ENCODE measurements at places on chromosomes 16 and 17. TPM values are rescaled to one million over a fixed set of nuclear protein-coding genes. Genes with fewer than 3 reads are reported as not detected.
A peak's percentile ranks its signal among the peaks of the same experiment; 100 is the strongest.

DNA sequence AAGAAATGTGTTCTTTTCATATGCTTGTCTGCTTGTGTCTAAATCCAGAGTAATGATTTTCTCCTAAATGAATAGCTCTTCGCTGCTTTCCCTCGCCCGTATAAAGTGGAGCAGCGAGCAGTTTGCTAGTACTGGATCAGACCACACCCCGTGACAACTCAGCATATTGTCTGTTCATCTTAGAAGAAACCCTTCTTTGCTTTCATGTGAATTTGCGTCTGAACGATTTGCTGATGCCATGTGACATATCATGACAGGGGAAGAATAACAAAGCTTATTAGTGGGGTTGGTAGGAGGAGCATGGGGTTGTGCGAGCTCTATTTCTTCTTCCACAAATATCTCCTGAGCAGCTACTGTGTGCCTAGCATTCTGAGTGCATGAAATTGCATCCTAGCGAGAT is 44.1 kb upstream of the CACNG4 start:
- peaks cover 18% of the 10 kb centered on the region for H3K27me3 ChIP-seq
- H3K36me3 ChIP-seq = no peaks in the 10 kb centered on the region
- H3K27ac ChIP-seq = no peak overlapping the region
- no peak overlapping the region for H3K4me3 ChIP-seq

GRCh38 chr17:74499992-74500391 is 31.3 kb downstream of the CD300LB start:
- H3K27ac ChIP-seq = no peak overlapping the region
- DNase-seq = peak; percentile 23
- no peak overlapping the region for H3K4me3 ChIP-seq
- peaks cover 3% of the 10 kb centered on the region for H3K27me3 ChIP-seq
- peaks cover 4% of the 10 kb centered on the region for H3K4me1 ChIP-seq

Gene GLTPD2
- total RNA-seq = not detected

Gene CNTNAP4
- total RNA-seq = not detected

GRCh38 chr16:84599521-84600202 is 18.2 kb downstream of the COTL1 start:
- no peaks in the 10 kb centered on the region for H3K27me3 ChIP-seq
- peaks cover 87% of the 10 kb centered on the region for H3K4me1 ChIP-seq
- peak overlapping the region; percentile 77 for H3K4me3 ChIP-seq
- peak overlapping the region; percentile 97 for H3K27ac ChIP-seq
- DNase-seq = peak; percentile 83
